ENCODE measurements at places on chromosomes 1 and 21.

DNA sequence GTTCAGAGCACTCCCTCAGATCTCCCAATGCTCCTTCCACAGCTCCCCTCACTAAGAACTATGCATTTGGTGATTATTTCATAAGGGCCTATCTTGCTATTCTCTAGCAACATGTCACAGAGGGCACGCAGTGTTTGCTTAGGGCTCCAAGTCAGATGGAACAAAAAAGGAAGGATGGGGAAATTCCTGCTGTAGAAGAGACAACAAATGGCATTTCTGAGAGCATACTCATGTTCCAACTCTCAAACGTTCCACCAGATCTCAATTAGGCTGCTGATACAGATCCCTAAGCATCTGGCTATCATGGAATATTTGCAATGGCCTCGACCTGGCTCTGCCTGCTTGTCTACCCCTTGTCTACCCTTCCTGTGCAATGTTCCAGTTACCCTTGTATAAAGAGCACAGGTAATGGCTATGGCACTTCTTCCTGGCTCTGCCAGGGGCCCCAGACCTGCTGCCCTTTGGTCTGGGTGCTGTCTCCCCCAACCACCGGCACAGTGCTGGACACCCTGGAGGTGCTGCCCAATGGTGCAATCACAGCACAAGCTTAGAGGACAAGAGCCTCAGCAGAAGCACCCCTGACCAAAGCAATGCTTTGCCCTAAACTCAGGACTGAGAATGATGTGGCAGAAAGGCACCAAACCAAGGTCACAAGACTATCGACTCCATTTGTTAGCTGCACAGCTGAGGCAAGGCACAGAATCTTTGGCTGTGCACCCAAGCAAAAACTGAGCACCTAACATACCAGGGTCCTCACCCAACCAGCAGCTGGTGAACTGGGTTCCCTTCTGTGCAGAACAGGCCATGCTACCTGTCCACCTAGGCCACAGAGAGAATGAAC is 3.6 kb downstream of the PARP1 start:
- no peak for DNase-seq

DNA sequence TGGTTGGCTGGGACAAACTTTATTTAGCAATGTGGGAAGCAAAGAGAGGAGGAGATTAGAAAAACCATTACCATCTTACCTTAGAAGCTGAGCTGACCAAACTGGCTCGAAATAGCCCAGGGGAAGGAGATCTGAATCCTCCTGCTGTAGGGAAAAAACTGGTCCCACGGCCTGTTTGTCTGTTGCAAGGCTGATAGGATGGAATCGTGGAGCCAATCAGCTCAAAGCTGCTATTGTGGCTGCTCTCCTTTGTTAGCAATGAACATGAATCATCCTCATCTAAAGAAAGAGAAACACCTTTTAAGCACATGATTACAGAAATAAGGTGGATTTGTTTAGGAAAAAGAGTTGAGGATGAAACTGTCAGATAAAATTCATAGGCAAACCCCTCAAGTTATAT is 21.5 kb downstream of the CLSPN start:
- DNase-seq: no peak

DNA sequence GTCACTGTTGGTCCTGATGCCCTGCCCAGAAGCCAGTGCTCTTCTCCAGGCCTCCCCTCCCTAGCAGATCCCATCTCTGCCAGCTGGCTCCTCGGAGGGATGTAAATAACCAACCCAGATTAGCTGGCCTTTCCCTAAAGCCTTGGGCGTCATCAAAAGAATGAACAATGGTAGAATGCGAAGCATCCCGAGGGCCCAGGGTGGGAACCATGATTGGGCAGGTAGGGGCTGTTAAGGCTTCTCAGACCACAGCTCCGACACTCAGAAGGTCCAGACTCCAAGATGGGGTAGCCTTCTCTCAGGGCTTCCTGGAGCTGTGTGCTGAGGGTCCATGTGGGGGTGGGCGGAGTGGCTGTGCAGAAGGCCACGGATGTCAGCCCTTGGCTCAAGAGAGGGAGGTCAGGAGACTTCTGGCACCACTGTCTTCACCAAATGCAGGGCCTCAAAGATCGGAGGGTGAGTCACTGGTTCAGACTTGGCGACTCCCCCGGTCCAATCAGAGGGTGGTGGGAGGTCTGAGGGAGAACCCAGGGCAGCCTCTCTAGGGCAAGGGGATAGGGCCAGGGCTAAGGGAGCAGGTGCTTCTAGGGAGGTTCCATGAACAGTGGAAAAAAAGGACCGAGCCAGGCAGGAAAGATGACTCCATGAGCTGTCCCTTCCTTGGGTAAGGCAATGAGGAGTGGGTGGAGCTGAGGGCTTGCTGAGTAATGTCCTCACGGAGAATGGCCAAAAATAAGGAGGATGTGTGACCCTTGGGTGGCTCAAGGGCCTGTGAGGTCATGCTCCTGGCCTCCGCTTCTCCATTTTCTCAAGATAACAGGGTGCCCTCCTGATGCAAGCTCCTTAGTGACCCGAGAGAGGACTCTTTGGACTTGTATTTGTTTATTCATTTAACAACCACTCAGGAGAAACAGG is 58.4 kb upstream of the EPS8L3 start:
- DNase-seq: no peak

DNA sequence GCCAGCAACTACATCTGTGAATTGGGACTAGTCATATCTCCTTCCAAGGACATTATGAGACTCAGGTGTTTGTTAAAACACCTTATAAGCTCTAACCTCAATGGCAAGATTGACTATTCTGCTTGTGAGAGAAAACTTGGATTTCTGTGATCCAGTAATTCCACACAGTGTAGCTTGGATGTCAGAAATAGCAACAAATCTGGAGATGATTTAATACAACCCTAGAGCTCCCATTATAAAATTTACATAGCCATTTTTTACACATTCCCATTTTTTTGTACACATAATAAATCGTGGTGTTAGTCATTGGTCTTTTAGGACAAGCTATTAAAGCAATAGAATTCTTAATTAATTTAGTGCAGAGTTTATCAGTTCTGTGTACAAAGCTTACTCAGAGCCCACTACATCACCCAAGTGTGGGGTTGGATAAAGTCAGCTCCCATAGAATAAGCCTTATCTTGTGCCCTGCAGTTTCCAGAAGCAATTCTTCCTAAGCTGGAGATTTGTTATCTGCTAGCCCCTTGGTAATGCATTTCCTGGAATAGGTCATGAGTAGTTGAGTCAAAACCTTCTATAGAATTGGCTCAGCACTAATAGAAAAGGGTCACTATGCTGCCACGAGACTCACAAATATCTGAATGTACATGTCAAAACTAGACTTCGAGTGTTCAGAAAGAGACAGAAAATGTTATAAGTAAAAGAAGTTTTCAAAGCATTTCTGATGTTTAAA is 434.0 kb upstream of the RUNX1 start:
- no peak for DNase-seq

DNA sequence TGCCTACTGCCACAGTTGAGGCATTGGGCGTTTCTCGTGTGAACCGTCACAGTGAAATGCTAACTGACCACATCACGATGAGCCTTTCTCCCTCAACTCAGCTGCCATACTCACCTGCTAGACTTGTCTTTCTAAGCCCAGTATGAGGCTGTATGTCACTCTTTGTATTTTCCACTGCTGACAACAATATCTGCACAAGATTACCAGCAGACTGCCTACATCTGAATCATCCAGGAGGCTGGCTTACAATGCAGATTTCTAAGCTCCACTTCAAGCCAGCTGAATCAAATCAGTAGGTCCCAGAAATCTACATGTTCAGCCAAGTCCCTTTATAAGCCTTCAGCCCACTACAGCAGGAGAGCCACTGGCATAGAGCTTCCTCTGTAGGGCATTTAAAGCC is 355.0 kb upstream of the DUSP10 start:
- DNase-seq: no peak

DNA sequence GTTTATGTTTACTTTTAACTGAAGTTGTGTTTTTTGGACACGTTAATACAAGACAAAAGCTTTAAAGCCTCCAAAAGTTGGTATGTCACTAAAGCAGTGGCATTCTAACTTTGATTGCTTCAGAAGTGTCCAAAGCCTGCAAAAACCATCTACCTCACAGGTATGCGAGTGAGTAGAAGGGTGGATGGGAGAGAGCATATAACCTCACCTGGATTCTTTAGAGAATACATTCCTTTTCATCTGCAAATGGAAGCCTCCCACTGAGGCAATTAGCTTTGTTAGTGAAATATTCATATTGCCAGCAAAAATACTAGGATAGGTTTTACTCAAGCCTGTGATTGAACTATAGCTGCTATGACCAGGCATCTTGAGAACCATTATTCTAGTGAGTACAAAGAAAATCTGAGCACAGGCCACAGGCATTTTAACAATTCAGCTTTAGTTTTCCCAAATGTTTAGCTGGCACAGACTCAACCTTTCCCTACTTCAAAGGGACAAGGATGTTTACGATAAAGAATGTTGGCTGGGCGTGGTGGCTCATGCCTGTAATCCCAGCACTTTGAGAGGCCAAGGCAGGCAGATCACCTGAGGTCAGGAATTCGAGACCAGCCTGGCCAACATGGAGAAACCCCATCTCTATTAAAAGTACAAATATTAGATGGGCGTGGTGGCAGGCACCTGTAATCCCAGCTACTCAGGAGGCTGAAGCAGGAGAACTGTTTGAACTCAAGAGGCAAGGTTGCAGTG is 39.7 kb downstream of the MAP3K21 start:
- no peak for DNase-seq

GRCh38 chr1:61585714-61586113 is 139.2 kb downstream of the TM2D1 start:
- no peak for DNase-seq

GRCh38 chr1:198622001-198622400 is 16.8 kb upstream of the PTPRC start:
- DNase-seq: no peak

DNA sequence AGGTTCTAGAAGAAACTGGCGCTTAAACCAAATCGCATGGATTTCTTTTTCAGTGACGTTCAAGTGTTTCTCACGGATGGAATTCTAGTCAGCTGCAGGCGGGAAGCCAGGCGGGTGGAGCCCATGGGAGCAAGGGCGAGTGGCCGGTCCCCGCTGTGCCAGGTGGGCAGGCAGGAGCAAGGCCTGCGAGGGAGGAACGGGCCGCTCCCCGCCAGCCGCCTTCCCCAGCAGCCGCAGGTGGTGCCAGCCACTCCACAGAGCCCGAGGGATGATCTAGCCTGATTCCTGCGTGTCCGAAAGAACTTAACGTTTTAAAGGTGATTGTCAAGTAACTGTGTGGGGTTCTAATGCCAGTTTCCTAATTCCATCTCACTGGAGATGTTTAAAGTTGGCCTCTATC is 9.1 kb downstream of the PEX10 start:
- DNase-seq: no peak

GRCh38 chr1:230694991-230695390 is 18.9 kb downstream of the AGT start:
- DNase-seq: no peak

Data from activated T-cell treated with anti-CD3 and anti-CD28 coated beads, Interleukin-2, amount 50 U/mL, for 72 hours (primary cell).